Activated naive CD4-positive, alpha-beta T cell treated with anti-CD3 and anti-CD28 coated beads, Interleukin-2, amount 10 ng/mL, durations not matched to agents 7 days and 5 days (primary cell): ENCODE measurements at places on chromosomes 12 and 14.

- DNase-seq, result no peak
These were observed 235.5 kb downstream of the AKAP6 start for GRCh38 chr14:32564596-32564995.

DNA sequence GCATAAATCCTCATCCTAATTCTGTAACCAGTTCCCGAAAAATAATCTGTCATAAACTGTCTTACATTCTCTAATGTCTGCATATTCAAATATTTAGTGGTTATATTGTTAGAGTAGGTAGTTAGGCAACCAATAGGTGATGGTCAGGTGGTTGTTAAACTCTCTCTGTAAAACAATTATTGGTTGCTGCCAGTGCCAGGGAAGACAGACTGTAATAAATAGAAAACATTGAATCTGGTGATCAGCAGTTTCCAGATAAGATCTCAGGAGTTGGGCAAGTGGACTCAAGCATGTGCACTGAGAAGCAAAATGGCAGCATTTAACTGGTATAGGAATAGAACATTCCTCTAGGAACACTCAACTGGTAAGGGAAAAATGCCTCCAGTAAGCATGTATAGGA, 325.5 kb downstream of the ACSS3 start:
- DNase-seq, result no peak

- no peak for DNase-seq
These were observed 70.3 kb downstream of the SLC15A4 start for GRCh38 chr12:128753438-128753837.

GRCh38 chr12:6337958-6338433, 3.9 kb downstream of the TNFRSF1A start:
- DNase-seq, result no peak

DNA sequence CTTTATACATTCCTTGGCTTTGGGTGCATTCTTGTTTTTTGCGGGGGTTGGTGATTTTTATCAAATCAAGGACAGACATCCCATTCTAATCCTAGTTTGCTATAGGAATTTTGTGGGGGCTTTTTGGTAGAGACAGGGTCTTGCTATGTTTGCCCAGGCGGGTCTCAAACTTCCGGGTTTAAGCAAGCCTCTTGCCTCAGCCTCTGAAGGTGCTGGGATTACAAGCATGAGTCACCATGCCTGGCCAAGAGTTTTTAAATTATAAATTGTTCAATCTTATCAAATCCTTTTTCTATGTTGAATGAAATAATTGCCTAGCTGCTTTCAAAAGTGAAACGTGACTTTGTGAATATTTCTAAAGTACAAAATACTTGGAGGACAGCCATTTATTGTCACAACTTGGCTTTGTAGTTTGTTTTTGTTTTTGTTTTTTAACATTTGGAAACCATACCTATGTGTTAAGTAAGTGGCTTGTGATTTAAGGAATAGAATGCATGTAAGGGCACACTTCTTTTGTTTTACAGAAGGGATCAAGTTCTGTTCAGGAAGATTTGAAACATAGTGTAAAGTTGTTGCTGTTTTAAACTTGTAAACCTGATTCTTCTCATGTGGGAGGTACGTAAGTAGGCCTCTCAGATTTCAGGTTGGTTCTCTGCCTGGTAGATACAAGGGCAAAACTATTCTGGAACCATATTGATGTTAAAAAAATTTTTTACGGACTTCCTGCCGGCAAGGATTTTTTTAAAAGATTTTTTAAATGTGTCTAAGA, 13.4 kb downstream of the MARK3 start:
- no peak for DNase-seq

- no peak for DNase-seq
These were observed 1683.8 kb upstream of the SEL1L start for GRCh38 chr14:83217492-83217891.

GRCh38 chr14:24692382-24693352, 58.7 kb upstream of the GZMB start:
- DNase-seq, result peak; percentile 54

DNA sequence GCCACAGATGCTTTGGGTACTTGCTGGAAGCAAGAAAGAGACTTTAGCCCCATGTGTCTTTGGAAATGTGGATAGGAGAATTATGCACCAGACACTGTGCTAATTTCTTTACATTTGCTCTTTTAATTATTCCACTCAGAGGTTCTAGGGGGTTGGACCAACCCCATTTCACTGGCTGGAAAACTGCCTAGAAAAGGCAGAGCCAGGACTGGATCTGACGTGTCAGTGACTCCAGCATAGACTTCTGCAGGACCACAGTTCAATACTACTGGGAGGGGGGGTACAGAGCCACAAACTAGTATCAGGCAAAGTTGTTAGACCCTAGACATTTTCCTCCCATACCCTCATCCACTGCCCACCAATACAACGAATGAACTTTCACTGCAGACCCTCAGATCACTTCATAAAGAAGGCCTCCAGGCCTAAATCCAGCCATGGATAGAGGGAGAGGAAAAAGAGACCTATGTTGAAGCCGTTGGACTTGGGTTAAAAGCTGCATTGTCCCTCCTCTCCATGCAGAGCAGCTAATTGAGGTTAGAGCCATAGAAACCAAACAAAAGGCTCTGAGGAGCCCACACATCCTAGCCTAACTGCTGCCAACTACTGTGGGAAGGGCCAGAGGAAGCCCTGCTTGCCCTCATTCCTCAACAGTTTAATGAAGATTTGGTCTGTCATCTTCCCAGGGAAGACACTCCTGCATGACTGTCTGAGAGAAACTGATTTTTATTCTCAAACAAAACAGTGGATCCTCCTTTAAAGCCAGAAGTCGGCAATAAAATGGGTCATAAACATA, 68.7 kb downstream of the STON2 start:
- DNase-seq, result no peak

- no peak for DNase-seq
These were observed 105.9 kb downstream of the PLXNC1 start for GRCh38 chr12:94254270-94254669.

DNA sequence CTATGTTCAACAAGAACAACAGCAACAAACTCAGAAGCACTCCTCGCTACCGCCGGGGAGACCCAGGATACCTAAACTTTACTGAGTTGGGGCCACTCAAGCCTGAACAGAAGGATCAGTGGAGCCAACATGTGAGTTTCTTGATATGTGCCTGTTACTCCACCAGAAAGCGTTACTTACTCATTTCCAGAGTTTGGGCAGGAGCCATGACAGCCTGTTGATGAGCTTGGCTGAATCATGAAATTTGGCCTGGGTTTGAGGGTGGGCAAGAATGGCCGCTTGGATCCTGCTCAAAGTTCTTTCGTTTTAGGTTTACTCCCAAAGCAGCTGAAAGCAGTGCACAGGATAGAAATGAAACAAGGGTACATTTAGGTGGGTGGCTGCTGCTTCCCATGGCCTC, 12.0 kb upstream of the GALNT6 start:
- no peak for DNase-seq

- DNase-seq, result no peak
These were observed 93.5 kb upstream of the PTHLH start for GRCh38 chr12:28065889-28066630.

DNA sequence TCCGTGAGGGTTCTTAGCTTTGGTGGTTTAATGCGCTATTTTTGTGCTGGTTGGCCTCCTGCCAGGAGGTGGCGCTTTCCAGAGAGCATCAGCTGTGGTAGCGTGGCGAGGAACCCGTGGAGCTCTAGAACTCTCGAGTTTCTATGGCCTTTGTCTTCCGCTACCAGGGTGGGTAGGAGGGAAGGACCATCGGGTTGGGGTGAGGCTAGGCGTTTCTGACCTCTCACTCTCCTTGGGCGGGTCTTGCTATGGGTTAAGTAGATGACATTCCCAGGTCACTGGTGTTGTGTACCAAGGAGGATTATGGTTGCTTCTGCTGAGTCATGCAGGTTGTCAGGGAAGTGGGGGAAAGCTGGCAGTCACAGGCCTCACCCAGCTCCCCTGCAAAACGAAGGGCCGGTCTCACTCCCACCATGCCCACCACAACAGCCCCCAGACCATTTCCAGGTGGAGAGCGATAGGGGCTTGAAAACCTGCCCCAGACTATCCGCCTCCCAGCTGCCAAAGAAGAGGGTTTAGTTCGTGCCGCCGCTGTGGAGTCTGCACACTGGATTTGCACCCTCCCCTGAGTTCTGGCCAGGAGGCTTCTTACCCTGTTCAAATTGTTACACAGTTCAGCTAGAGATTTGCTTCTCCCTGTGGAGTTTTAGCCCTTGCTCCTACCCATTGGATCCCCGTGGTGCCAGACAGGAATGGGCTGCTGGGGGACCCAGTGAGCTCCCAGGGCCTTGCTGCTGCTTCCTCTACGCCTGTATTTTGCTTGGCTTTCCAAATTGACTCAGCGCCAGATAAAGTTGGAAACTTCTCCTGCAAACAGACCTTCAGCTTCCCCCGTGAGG, 21.9 kb downstream of the RNFT2 start:
- peak; percentile 59 for DNase-seq

DNA sequence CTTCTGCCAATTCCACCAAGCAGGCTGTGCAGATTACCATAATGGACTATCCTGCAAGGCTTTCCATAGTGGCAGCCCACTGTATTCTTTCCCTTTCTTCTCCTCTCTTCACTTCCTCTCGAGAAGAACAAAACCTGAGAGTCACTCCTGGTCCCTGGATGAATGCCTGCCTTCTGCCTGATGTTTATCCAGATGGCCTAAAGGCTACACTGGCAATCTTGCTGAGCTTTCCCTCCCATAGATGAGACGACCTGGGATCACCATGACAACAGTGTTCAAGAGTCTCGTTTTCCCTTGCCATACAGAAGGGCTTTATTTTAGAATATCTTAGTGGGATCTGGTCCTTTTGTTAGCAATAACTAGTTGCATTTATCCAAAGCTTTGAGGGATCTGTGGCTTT, 142.3 kb downstream of the RTN1 start:
- no peak for DNase-seq

- no peak for DNase-seq
These were observed 8.1 kb downstream of the KRT18 start for GRCh38 chr12:52956987-52957386.

DNA sequence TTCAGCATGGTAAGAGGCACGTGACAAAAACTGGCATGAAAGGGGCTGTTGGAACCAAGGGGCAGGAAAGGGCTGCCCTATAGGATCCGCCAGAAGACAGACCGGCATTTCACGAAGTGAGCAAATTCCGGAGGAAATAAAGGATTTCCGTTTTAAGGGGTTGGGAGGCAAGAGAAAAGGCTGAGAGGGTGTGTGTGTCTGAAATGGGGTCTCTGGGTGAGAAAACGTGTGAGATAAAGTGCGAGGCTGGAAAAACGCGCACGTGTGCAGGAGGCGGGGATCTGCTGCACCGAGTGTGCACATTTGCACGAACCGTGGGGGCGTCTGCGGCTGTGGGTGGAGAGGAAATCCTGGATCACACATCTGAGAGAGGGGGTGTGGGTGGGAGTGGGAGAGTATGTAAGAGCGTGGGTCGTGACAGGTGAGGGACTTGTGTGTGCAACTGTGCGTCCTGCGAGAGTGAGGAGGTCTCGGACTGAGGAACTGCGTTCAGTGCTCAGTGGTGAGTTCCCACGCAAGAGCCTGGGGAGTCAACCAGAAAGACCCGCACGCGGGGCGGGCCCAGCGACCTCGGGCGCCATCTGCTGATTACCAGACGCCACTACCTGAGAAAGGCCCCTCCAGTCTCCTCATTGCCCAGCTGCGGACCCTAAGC, 37.0 kb upstream of the P2RX7 start:
- DNase-seq, result peak; percentile 84

DNA sequence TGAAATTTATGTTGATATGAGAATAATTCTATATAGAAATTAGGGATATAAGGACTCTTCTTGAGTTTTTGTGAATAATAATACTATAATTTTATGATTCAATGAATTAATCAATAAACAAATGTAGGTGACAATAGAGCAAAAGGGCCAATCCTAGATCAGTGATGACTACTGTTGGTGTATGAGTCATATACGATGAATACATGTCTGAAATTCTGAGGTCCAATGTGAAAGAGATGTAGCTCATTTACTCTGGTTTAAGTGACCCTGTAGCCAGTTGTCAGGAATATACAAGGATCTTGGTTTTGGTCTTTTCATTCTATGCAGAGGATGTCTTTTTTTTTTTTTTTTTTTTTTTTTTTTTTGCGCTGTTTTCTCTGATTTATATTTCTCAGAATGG, 72.1 kb upstream of the RTL1 start:
- no peak for DNase-seq

- DNase-seq, result peak; percentile 98
These were observed at the start of gene MARK3 for GRCh38 chr14:103385152-103385928. MARK3 (plus strand) TSS chr14:103385415; CDS start chr14:103386030, 615 bp downstream.

DNA sequence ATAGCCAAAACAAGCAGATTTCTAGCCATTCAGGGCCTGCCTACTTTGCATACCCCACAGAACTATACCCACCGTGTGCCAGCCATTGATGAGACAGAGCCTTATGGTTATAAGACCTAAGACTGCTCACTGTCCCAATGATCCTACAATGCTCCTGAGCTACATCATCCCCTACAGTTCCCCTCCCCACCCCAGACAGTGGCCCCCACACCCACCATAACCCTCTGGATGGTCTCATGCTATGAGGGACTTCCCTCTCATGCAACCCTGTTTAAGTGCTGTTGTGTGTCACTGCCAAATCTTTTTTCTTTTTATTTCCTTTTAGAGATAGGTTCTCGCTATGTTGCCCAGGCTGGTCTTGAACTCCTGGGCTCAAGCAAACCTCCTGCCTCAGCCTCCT, 75.9 kb downstream of the CHST11 start:
- no peak for DNase-seq

- DNase-seq, result no peak
These were observed 27.0 kb upstream of the EEA1 start for GRCh38 chr12:92955997-92956663.

GRCh38 chr12:39824505-39825212, 205.1 kb upstream of the ABCD2 start:
- DNase-seq, result no peak

DNA sequence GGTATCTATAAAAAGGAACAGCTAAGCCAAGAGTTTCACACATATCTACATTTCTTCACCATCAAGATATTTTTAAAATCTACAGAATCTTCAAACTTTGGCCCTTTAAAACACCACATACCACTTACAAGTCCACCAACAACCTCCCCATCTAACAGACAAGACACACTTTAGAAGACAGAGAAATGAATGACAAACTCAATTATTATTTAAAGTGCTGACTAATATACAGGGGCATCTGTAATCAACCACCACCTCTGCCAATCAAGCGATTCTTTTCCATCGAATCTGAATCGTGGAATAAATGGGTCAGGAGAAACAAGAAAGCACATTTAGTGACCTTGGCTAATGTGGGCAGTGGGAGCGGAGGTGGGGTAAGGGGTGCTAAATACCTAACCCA, 7.7 kb downstream of the SETD3 start:
- DNase-seq, result no peak

- no peak for DNase-seq
These were observed 430.8 kb downstream of the FLRT2 start for GRCh38 chr14:85960756-85961155.
